RPMI7951 (cell line): ENCODE measurements at places on chromosomes 2 and 18. TPM values are rescaled to one million over a fixed set of nuclear protein-coding genes. Genes with fewer than 3 reads are reported as not detected.
A peak's percentile ranks its signal among the peaks of the same experiment; 100 is the strongest.

- DNase-seq = no peak
Measured at GRCh38 chr2:20414806-20415205, 32.1 kb upstream of the RHOB start.

- DNase-seq = no peak
Measured at GRCh38 chr18:9535430-9535991, 60.2 kb downstream of the RALBP1 start.

Gene IL36G
- 0.24 and 0.59 TPM in 2 replicates for total RNA-seq

Gene OSBPL6
- 10.7 and 12.3 TPM in 2 replicates for total RNA-seq

DNA sequence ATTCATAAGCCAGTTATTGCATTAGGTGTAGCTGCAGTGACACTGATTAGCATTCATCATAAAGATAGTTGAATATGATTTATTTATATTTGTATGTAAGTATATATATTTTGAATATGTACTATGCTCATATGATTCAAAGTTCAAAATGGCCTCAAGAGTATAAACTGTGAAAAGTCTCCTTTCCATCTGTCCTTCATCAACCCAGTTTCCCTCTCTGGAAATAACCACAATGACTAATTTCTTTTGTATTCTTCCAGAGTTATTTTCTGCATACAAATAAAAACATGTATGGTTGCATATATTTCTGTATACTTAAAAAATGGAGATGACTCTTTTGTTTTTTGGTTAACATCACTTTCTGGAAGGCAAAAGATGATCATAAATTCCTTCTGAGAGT, 95.2 kb downstream of the CAMKMT start:
- peak; percentile 3 for DNase-seq

DNA sequence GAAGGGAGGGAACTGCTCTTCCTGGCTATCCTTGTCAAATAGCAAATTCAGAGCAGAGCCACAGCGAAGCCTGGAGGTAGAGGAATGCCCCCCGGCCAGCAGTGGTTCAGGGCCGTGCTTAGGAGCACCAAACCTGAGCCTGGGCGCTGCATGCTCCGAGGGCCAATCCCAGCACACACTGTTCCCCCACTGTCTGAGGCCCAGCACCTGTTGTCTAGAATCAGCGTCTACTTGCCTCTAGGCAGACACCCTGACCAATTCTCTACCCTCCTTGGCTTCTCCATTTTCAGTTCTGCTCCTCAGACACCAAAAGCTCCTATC, 177.6 kb upstream of the PKDCC start:
- DNase-seq = no peak

DNA sequence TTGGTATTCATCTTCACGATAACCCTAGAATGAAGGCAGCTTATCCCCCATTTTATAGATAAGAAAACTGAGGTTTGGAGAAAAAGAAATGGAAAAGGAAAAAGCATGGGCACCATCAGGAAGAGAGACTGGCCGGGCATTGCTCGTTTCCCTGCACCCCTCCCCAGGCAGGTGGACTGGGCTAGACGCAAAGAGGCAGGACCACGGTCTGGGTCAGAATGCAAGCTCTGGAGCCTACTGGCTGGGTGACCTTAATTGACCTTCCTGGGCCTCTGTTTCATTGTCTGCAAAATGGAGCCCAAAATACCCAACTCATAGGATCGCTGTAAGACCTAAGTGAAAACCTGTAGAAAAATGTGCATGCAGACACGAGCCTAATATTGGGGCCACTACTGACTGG, 135.3 kb upstream of the GLI2 start:
- DNase-seq = no peak

Gene EMILIN1
- total RNA-seq = 27.6 and 44.8 TPM in 2 replicates

DNA sequence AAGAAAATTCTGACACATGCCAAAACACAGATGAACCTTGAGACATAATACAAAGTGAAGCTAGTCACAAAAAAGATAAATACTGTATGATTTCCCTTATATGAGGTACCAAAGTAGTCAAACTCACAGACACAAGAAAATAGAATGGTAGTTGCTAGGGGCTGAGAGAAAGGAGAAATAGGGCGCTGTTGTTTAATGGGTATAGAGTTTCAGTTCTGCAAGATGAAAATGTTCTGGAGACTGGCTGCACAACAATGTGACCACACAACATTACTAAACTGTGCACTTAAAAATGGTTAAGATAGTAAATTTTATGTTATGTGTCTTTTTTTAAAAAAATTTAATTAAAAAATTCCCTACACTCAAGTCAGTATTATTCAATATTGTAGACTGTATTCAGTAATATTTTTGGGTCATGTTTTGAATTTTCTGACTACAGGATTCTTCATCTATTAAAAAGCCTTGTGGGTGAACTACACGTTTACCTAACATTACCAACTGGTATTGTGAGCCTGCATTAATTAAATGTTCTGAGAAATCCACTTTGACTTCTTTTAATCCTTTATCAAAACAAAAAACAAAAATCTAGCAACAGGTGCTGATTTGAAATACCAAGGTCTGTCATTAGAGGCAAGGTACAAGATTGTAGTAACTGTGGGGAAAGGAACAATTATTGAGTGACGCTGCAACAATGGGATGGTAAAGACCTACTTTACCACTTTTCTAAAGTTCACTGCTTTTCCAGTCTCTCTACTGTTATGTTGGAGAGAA, 140.8 kb upstream of the ZFP36L2 start:
- no peak for DNase-seq

DNA sequence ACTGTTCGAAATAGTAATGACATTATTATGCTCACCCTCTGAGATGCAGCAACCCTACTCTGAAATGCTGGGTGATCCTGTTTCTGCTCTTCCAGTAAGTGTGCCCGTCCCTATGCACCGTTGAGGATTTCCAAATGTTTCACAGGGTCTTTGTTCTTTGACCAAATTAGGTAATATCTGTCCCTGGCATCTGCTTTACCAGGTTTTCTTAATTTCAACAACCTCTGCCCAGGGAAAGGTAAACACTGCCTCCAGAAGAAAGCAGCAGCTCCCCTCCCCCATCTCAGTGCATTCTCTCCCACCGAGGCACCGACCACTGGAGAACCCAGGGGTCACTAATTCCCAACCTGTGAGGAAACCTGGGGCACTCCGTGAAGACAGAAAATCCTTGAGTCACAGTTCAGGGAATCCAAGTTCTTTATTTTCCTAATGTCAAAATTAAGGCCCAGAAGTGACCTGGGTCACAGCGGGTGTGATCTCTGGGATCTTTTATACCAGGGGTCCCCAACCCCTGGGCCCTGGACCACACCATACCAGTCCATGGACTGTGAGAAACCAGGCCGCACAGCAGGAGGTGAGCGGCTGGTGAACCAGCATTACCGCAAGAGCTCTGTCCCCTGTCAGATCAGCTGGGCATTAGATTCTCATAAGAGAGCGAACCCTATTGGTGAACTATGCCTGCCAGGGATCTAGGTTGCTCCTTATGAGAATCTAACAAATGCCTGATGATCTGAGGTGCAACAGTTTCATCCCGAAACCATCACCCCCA, 1.2 kb upstream of the GRB14 start:
- DNase-seq = no peak

Gene TWIST2
- total RNA-seq = 94.9 and 102 TPM in 2 replicates

DNA sequence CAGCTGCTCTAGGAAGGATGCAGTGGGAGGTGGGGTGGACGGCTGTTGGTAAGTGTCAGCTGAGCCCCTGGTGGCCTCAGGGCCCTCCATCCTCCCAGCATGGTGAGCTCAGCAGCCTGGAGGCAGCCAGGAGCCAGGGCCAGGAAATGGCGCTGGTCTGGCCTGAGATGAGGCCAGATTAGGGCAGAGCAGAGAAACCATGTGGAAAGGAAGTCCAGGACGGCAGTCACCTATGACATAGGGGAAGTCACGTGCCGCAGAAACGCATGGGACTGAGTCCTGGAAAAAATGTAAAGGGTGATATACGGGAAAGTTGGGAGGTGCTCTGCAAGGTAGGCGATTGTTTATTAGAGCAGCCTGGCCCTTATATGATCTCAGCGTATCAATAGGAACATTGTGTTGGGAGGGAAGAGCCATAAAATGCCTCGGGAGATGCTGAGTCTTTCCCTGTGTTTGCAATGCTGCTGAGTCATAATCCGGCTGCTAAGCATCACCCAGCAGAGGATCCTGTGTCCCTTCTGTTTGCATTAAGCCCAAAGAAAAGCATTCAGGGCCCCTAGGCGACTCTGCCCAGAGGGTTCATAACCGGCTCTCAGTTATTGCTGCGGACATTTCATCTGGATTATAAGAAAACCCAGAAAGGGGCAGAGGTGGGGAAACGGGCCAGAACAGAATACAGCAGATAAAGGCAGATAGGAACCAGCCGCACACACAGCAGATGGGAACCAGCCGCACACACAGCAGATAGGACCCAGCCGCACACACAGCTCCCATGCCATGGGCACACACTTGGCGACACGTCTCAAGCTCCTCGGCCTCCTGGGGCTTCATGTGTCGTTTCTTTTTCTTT, 30.3 kb upstream of the B3GNT7 start:
- DNase-seq = peak; percentile 96

DNA sequence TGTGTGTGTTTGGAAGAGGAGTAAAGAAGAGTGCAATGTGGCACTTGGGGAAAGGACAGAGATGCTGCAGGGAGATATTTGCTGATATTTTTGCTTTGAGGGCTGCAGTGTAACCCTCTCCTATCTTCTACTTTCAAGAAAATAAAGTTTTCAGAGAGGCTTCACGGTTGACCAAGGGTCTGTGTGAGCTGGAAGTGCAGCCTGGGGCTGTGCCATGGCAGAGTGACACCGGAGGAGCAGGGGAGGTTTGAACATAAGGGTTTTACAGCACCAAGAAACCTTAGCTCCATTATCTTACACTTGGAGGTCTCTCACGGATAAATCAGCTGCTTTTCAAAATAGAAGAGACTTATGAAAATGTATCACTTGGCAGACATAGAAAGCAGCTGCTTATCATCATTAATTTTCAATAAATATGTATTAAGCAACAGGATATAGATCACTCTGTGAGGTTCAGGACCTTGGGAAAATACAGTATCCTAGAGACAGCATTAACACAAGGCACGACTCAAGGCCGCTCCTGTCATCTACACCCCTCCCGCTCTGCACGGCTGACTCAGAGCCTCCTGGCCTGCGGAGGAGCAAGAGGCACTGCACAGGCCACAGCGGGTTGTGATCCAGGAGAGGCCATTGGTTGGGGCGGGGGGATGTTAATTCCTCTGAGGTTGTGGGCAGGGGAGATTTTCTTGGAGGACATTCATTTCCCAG, 127.8 kb downstream of the COPS8 start:
- peak; percentile 91 for DNase-seq

DNA sequence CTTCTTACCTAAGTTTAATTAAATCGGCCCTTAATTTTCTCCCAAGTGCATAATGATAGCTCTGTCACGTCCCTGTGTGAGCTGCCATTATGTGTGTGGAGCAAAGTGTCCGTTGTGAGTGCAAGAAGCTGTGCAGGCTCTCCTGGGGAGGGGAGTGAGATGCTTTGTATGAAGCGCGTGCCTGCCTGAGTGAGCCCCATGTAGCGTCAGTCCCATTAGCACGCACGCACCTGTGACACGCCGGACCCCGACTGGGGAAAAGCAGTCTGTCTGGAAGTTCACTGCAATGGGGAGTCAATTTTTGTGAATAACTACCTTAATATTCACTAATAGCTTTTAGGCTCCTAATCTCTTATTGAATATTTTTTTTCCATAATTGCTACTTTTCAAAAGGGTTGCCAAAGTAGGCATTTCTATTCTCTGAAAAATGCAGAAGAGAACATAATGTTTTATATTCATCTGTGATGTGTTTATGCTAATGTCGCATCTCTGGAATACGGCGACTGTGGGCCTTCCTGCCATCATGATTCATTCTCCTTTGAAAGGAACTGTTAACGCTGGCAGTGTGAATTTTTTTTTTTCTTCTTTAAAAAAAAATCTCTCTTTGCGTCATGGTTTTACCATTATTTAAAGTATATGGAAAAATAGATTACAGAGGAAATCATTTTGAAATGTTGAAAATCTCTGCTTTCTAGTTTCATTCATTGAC, 157.7 kb downstream of the COL4A4 start:
- DNase-seq = no peak

Gene REG1B
- total RNA-seq = not detected in 2 replicates
